ENCODE measurements at places on chromosomes 11 and 22.

DNA sequence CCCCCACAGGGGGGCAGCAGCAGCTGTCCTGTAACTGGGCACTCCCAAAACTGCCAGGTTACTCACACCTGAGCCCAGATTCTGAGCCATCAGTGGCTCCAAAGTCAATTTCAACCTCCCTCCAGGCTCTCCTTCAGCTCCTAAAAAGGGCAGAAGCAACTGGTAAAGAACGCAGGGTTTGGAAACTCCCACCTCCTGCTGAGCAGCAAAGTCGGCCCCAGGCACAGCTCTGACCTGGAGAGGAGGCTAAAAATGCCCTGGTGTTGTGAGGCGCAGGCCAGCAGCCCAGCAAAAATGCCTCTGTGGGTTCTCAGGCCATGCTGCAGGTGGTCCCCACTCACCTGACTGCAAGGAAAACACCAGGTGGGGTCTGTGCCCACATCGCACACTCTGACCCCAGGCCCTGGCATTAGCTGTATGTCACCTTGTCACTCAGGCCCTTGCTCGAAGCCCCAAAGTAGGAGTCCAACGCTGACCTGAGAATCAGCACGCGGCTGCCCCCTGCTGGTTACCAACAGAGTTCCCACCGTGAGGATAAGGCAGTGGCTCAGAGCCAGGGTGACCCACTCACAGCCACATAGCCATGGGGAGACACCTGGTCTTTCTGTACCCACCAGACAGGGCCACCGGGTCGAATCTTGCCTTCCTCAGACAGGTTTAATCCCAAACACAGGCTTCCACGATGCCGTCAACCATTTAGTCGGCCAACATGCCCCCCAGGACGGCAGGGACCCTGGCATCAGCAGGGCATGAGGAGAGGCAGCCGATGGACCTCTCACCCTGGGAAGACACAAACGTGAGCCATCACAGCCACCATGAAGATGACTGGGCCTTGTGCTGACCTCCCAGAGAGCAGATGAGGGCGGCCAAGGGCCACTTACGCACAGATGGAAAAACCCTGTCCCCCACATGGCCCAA is 11.1 kb downstream of the POLR3H start:
- DNase-seq = peak; percentile 70

- no peak for DNase-seq
Observed at GRCh38 chr11:1467270-1467669, 19.3 kb downstream of the MOB2 start.

- DNase-seq = no peak
Observed at GRCh38 chr11:133508468-133508867, 23.8 kb downstream of the OPCML start.

DNA sequence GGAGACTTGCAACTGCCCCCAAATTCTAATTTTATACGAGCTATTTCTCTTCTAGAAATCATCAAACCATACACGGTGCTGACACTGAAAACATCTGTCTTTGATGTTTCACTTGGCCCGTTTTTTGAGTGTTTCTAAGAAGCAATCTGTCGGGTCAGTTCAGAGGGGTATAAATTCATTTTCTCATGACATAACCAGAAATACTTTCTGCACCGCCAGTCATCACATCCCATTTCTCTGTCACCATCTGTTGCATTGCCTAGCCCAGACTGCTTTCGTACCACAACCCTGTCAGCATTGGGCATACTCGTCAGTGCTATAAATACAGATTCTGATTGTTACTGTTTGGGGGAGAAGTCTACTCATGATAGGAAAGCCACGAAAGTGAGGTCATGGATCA is 63.1 kb upstream of the CCDC90B start:
- DNase-seq = no peak

DNA sequence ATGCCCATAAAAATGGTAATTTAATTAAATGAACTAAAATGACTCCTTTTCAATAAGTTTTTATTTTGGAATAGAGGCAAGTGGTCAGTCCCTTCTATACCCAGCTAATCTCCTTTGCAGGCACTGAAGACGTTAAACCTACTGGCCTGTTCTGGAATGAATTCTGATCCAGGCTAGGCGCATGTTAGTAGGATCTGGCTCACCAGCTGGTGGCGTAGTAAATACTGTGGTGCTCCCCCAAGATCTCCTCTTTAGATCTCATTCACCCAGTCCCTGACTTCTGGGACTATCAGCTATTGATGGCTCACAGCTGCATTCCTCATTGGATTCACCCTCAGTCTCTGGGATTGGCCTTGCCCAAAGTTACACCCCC is 173.7 kb upstream of the DDI1 start:
- no peak for DNase-seq

DNA sequence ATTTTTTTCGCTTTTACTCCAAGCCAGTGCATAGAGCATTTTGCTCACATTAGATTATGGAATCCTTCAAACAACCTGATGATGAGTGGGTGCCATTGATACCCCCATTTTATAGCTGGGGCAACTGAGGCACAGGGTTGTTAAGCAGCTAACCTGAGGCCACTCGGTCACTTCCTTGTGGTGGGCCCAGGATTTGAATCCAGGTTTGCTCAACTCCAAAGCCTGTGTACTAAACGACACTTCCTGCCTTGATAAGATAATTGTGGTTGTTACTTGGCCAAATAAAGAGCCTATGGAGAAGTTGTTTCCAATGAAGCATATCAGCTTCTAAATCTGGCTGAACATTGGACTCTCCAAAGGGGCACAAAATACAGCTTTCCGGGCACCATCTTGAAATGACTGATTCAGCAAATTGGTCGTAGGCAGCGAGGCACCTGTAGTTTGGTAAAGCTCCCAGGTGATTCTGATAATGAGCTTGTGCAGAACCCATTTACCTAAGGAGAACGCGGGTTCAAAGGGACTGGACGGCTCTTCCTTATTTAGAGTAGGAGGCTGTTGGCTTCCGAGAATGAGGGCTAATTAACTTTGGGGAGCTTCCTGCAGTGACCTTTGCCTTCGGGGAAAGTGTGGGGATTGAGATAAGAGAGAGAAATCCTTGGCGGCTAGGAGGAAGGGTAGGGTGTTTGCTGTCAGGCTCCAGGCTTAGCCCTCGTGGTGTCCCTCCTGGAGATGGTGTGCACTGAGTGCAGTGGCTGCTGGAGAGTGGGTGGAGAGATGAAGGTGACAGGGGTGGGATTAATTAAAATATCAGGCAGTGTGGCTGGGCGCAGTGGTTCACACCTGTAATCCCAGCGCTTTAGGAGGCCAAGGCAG is 17.5 kb upstream of the EHF start:
- DNase-seq = no peak

Measured in T-helper 9 cell (primary cell).